ENCODE measurements at places on chromosomes 5 and 9. TPM values are rescaled to one million over a fixed set of nuclear protein-coding genes. Genes with fewer than 3 reads are reported as not detected.

GRCh38 chr9:2229109-2229721 lies 214.1 kb downstream of the SMARCA2 start:
- no peak for DNase-seq

- no peak for DNase-seq
Measured at GRCh38 chr9:86577420-86578333, 223.5 kb upstream of the TUT7 start.

DNA sequence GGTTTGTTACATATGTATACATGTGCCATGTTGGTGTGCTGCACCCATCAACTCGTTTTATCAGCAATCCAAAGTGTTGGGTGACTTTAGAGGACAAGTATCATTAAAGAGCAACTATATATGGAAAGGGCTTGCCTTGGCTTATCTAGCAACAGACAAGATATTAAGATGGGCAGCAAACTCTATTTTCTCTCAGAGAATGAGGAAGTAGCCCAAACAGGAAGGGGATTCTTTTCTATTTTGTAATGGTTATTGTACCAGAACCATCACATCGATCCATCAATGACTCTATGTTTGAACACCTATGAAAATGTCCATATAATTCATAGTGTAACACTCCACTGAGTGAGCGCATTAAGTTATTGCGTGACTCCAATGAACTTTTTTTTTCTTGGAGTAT lies 260.1 kb upstream of the SLC24A2 start:
- DNase-seq: no peak

AMBP gene
- total RNA-seq: not detected

DNA sequence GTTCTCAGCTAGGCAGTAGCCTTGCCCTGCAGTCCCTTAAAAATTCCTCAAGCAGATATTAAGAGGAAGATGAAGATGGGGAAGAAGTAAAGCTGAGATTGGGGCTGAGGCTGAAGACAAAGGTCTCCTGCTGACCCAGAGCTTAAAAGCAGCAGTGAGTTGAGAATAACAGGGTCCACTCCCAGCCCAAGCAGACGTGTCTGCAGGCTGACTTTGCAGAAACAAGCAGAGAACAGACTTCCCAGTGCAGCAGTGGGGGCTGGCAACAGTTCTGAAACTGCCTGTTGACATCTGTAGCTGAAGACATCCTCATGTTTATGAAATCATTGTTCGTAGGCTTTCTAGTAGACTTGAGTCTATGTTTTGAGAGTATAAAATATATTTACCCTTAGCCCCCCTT lies 1.1 kb downstream of the CTXN3 start:
- DNase-seq: no peak

Measured in epithelial cell of proximal tubule (primary cell).